ENCODE measurements at places on chromosomes 12 and 14.

- DNase-seq, result no peak
Measured at GRCh38 chr14:81729622-81730021, 196.0 kb upstream of the SEL1L start.

- DNase-seq, result no peak
Measured at GRCh38 chr12:49645146-49646039, 22.0 kb downstream of the PRPF40B start.

- DNase-seq, result no peak
Measured at GRCh38 chr14:90656973-90657372, 159.3 kb downstream of the TTC7B start.

- no peak for DNase-seq
Measured at GRCh38 chr12:121489874-121490273, 90.0 kb downstream of the RNF34 start.

DNA sequence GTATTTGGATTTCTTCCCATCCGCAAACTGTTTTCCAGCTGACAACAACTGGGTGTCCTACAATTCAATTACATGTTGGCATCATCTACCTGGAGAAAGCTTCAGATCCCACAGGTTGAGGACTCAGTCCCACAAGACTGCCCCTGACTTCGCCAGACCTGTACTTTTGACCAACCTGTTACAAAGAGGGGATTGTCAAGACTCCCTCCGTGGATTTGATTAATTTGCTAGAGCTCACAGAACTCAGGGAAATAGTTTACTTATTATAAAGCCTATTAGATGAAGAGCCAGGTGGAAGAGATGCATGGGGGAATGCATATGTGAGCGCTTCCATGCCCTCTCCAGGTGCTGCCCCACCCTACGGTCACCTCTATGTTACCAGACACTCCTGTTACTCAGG is 14.6 kb downstream of the RESF1 start:
- DNase-seq, result no peak

All from T-helper 9 cell (primary cell).